ENCODE measurements at places on chromosomes 12 and 14.

GRCh38 chr12:87667378-87667777 is 361.8 kb downstream of the C12orf50 start:
- peak; percentile 20 for DNase-seq

GRCh38 chr12:95054206-95054605 is 19.2 kb downstream of the NR2C1 start:
- DNase-seq: no peak

GRCh38 chr14:50410071-50410470 is 13.4 kb upstream of the CDKL1 start:
- no peak for DNase-seq

- DNase-seq: no peak
Observed at GRCh38 chr12:50637870-50638481, 125.9 kb upstream of the ATF1 start.

DNA sequence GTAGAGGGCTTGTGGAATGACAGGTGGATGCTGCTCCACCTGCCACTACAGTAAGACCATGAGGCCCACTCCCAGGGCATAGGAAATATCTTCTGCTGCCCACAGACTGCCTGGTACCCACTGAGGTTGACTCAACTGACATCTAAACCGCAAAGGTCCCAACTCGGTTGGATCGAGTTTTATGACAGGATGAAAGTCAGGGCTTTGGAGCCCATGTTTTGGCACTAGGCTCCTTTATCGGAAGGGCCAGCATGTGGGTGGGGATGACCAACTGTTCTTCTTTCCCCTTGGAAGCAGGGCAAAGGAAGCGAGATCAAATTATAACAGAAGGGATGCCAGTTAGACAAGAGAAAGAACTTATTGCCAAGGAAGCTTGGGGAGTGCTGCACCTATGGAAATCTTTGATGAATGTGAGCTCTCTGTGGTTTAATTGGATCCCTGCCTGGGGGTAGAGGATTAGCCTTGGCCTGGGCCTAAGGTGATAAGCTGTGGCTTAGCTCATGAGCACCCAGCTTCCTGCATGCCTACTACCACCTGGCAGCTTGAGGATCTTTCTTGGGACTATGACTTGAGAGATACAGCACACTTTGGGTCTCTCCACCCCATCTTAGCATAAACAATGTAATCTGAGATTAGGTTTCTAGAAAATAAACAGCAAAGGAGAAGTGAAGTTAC is 121.8 kb downstream of the KCNA5 start:
- DNase-seq: no peak

DNA sequence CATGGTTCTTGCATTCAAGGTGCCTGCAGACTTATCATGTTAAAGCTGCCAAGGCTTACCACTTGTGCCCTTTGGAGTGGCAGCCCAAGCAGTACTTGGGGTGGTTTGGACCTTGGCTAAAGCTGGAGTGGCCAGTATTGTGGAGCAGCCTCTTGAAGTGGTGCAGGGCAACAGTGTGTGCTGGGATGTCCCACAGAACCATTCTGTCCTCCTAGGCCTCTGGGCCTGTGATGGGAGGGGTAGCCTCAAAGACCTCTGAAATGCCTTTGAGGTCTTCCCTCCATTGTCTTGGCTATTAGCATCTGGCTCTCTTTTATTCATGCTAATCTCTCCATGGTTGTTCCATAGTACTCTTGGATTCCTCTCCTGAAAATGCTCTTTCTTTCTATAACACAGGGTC is 78.2 kb upstream of the SLC24A4 start:
- no peak for DNase-seq

GRCh38 chr12:6914246-6914946 is at the start of gene ENO2:
TSS of gene ENO2 (plus strand) at chr12:6914580. CDS start at chr12:6915833, 1,253 bp downstream.
- no peak for DNase-seq

GRCh38 chr12:31985832-31986231 is 26.6 kb downstream of the RESF1 start:
- DNase-seq: no peak

- DNase-seq: no peak
Observed at GRCh38 chr14:57530571-57530970, 36.9 kb upstream of the CCDC198 start.

- DNase-seq: peak; percentile 42
Observed at GRCh38 chr12:52278575-52279421, 4.4 kb downstream of the KRT86 start.

DNA sequence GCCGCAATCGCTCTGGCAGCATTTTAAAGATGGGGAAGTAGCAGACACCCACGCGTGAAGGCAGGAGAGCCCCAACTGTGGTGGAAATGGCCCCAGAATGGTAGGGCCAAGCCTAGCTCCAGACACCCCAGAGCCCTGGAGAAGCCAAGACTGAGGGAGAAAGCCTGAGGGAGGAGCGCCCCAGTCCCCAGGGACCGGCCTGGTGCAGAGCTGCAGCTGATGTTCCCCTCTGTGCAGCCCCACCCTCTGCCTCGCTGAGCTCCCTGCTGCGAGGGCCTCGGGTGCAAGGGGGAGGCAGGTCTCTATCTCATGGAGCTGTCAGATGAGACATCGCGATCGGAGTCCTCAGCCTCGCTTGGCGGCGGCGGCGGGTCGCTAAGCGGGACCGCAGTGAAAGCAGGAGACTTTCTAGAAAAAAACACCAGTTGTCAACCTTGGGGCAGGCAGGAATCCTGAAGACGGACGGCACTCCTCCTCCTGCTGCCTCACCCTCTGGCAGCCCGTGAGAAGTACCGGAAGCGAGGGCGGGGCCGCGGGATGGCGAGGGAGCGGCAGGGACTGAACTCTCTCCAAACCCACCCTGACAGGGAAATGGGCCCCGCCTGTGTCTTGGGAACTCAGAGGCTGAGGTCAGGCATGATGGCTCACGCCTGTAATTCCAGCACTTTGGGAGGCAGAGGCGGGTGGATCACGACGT is 6.0 kb downstream of the GAPDH start:
- peak; percentile 79 for DNase-seq

GRCh38 chr12:25276199-25276937 is 25.6 kb upstream of the KRAS start:
- peak; percentile 77 for DNase-seq

GRCh38 chr14:81153187-81153586 is 67.6 kb downstream of the GTF2A1 start:
- no peak for DNase-seq

DNA sequence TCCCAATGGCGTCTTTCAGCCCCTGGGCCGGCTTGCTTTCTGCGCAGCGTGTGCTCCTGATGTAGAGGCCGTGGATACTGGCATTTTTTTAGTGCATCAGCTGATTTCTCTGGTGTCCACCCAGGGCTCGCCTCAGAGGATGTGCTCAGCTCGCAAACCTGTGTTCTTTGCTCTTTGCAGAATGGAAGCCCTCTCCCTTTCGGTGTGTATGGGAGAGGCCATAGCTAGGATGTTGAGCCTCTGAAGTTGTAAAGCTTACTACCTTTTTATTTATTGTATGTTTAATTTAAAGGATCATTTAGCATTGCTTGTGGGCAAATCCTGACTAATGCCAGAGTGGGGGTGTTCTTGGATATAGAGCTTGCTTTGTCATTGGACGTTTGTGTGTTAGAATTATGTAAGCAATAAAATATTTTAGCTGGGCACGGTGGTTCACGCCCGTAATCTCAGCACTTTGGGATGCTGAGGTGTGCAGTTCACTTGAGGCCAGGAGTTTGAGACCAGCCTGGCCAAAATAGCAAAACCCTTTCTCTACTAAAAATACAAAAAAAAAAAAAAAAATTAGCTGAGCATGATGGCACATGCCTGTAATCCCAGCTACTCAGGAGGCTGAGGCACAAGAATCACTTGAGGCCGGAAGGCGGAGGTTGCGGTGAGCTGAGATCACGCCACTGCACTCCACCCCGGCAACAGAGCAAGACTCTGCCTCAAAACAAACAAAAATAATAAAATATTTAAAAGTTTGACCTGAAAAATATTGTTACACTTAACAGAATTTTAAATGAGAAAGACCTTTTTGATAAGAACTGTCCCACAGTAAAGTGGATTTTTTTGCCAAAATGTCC is 52.6 kb upstream of the MMP17 start:
- no peak for DNase-seq

- DNase-seq: no peak
Observed at GRCh38 chr14:95818581-95818980, 58.1 kb upstream of the TUNAR start.

DNA sequence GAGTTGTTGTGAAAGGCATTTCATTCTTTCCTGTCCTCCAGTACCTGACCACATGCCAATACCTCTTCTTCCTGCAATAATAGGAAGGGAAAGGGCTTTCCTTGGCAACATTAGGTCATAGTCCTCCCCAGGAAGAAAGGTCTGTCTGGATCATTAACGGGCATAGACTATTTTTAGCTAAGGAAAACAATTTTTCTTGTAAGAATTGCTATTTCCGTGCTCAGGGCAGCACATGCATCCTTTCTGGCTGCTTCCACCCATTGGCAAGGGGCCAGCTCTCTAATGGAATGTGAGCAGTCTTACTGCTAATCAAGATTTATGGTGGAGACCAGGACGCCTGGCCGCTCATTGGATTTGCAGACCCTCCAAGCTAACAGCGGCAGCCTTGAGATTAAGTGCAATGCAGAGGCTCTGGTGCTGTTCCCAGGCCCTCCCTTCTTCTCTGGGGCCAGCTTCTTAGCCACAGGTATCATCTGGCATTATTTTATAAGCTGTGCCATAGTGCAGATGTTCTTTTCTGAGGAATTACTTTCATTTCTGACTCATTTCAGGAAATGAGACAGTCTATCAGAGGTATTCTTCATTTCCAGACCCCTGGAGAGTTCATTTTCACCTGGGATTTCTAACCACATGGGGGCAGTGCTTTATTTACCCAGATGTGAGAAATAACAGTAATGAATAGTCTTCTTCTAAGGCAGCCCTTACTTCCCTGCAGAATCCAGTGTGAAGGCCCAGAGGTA is 52.9 kb downstream of the ANO6 start:
- peak; percentile 86 for DNase-seq

- DNase-seq: peak; percentile 67
Observed at GRCh38 chr14:103801459-103801858, 45.9 kb downstream of the PPP1R13B start.

- peak; percentile 51 for DNase-seq
Observed at GRCh38 chr14:29584992-29585391, 342.7 kb downstream of the PRKD1 start.

DNA sequence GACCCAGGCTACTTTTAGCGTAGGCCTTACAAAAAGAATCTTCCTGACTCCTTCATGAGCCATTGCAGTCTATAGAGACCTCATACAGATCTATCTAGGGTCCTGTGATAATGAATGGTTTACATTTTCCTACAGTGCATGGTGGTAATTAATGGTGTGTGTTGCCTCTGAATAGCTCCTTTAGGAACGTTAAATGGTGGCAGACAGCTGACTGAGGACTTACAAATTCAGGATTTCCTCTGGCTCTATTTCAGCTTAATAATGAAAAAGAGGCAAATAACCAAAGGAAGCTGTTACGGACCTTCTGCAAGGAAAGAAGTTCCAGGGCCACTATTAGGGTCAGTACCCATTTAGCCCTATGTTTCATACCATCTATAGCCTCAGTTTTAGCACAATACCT is 5.1 kb downstream of the IKBIP start:
- DNase-seq: no peak

- DNase-seq: no peak
Observed at GRCh38 chr12:107590814-107591375, 94.7 kb upstream of the PWP1 start.

DNA sequence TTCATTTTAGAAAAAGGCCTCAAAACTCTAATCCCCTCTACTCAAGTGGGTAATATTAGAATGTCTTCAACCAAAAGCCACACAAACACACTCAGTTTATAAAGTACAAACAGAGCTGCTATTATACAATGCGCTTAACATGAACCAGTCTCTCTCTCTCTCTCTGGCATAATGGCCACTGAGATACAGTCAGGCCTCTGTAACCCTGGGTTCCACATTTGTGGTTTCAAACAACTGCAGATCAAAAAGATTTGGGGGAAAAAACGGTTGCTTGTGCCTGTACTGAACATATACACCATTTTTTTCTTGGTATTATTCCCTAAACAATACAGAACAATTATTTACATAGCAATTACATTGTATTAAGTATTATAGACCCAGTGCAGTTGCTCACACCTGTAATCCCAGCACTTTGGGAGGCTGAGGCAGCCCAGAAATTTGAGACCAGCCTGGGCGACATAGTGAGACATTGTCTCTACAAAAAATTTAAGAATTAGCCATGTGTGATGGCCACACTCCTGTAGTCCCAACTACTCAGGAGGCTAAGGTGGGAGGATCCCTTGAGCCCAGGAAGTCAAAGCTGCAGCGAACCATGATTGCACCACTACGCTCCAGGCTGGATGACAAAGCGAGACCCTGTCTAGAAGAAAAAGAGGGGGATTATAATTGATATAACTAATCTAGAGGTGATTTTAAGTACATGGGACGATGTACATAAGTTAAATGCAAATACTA is 5.6 kb downstream of the SLC11A2 start:
- no peak for DNase-seq

DNA sequence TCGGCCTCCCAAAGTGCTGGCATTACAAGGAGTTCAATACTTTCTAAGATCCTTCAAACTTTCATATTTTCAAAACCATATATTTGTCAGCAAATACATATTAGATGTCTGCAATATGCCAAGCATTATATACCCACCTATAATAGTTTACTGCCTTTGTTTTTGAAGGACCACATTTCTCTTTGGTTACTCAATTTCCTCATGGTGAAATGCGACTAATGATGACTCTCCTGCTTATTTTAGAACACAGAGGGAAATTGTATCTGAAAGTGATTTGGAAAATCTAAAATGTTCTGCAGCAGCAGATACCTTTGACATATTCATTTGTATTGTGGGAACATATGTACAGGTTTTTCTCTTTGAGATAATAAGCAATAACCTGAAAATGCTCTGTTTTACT is 2.7 kb upstream of the CNTN1 start:
- DNase-seq: no peak
